COR-L47 (cell line): ENCODE measurements at places on chromosomes 12 and 14.

DNA sequence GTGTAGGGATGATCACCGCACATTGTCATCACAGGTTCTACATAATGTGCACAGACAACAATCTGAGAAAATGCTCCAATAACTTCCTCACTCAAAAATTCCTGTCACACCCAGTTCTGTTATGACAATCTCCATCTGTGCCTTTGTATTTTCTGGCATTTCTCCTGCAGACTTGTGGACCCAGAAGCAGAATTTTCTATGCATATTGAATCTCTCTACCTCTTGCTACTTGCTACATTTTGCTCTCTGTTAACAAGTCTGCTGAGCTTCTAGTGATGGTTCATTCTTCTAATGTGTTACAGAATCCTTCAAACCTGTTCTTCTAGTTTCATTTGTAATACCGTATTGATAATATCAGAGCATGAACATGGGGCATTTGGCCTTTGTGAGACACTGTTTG, 127.8 kb upstream of the PTPRQ start:
- peak; percentile 13 for DNase-seq

DNA sequence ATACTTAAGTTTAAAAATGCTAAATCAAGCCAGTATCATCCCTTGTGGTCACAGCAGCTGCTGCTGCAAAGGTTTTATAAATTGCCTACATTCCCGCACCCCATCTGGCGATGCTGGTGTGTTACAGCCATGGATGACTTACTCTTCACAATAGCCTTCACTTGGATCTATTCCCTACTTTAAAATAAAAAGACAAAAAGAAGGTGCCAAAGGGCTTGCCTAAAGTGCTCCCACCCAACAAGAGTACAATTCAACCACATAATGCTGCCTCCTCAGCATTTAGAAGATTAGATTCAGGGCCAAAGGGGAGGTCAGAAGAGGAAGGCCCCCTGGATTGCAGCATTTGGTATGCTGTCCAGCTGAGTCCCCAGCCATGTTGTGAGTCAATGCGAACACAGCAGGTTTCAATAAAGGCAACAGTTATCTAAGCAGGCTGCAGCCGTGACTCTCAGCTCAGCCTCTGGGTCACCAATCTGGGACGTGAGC, 176.1 kb downstream of the DAD1 start:
- no peak for DNase-seq

DNA sequence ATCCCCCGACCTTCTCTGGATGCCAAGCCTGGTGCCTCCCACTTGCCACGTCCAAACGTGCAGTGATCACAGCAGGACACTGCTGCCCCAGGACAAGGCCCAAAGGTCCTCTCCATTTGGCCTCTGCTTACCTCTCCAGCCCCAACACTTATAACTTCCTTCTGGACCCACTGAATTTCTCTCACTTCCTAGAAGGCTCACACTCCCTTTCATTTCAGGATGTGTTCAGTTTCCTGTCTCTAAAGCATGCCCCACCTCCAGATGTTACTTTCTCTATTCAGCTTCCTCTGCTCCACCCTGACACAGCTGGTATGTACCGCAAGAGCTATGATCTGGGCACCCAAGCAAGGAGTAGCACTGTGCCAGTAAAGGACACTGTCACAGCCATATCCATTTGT, 33.0 kb downstream of the CDKL1 start:
- no peak for DNase-seq

DNA sequence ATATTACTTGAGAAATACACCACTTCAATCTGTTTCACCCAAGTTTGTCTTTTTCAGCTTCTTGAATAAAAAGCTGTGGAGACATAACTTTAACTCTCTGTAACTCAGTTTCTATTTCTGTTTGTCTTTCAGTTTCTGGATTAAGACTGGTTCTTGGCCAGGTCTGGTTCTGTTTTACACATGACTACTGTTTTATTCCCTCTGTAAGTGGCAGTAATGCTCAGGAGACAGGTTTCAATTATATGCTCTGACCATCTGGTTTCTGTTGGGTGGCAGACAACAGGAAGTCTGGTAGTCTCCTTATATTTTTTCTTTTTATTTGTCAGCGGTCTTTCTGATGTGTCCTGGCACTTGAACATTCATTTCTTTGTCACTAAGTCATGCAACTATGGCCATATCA, 102.9 kb downstream of the RPS29 start:
- no peak for DNase-seq

GRCh38 chr12:1738446-1738845, 47.6 kb downstream of the ADIPOR2 start:
- no peak for DNase-seq

DNA sequence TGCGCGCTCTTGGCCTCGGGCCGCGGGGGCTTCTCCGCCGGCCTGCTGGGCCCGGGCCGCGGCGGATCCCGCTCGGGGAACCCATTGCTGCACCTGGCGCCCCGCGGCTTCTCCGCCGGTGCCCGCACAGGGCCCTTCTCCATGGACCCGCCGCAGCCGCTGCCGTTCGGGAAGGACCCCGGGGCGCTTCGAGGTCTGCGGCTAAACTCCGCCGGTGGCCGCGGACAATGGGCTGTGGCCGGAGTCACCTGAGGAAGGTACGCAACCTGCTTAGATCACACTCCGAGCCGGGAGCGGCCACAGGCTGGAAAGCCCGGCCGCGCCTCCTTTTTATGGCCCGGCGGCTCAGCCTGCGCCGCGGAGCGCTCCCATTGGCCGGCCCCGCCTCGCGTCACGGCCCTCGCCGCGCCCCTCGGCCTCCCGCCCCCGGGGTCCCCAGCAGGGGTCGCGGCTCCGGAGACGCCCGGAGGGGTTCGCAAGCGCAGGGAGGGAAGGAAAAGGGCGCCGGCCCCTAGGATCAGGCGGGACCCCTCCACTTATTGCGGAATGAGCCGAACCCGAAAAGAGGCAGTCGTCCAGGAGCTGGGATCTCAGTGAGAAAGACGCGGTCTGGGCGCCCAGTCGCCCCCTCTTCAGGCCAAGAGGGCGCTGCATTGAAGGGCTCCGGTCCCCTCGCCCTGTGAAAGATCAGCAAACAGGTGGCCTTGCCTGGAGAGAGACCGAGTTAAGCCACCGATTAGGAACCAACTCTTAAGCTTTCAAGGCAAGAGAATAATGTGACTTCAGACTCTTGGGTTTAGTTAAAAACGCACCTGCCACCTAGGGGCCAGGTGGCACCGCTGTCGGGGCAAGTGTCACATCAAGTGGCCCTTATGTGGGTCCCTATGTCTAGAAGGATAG, at the start of gene GCH1:
Gene GCH1, minus strand, starts transcription at position 306 of the 900 bp plus-strand sequence. Its CDS starts 163 bp downstream, at position 143.
- DNase-seq, result peak; percentile 82

- DNase-seq, result no peak
Measured at GRCh38 chr14:93744176-93744575, 44.1 kb downstream of the PRIMA1 start.

GRCh38 chr12:115232455-115233156, 548.6 kb upstream of the TBX3 start:
- no peak for DNase-seq

DNA sequence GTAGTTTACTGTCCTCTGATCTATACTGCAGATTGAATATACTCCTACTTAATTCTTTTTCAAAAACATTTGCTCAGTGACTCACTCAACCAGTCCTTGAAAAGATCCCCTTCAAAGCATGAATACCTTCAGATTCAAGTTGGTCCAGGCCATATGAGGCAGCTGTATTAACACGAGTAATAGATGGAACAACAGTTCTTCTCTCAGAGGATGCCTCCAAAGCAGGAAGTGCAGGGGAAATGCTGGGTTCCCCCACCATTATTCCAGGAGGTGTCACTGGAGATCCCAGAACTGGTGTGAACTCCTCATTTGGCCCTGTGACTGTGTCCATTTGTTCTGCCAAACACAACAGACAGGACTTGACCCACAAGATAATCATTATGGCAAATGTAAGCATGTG, 20.6 kb downstream of the ARMH4 start:
- DNase-seq, result no peak

GRCh38 chr14:95274279-95274678, 45.4 kb downstream of the CLMN start:
- DNase-seq, result no peak

DNA sequence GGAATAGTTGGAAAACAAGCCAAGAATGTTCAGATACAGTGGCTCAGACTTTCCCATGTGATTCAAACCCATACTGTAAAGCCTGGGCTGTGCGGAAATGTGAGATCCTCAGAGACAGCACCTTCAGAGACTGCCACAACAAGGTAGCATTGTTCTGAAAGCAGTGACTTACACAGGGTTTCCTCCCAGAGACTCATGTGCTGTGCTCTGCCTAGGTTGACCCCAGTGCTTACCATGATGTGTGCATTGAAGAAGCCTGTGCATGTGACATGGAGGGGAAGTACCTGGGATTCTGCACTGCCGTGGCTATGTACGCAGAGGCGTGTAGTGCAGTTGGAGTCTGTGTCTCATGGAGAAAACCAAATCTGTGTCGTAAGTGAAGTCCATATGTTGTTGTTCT, 219.4 kb downstream of the LRRK2 start:
- DNase-seq, result no peak

- DNase-seq, result no peak
Measured at GRCh38 chr12:3727877-3728632, 24.9 kb downstream of the CRACR2A start.

- DNase-seq, result no peak
Measured at GRCh38 chr12:124558313-124558712, 9.1 kb downstream of the NCOR2 start.

- DNase-seq, result no peak
Measured at GRCh38 chr14:92906823-92907222, 16.1 kb upstream of the CHGA start.

DNA sequence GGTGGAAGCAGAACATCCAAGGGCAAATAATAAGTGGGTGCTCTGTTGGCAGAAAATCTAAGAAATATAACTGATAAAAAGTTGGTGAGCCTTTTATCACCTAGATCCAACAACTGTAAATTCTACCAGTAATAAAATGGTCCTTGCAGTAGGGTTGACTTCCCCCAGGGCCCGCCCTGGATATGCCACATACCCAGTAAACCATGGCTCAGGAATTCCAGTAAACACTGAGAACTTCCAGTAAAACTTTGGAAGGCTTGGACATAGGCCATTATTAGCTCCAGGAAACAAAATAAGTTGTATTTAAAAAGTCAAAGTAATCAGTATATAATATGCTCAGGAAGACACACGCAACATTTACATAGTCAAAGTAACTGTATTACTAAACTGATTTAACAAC, 402.2 kb downstream of the BCAT1 start:
- DNase-seq, result no peak
